GM12891 (cell line): ENCODE measurements at places on chromosomes 3 and 15.

DNA sequence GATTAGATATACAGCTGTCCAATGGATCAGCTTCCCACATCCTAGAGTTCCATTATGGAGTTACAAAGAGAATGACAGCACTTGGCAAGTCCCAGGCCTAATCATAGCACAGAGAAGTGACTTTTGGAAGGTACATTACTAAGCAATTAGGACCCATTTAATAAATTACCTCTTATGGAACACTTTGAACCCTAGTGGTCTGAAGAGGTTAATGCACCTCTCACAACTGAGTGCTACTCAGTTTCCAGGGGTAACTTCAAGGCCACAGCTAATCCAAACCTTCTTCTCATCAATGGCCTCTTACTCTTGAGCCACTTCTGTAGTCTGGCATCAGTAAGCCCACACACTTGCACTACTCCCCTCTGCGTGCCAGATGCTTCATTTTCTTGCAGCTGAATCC is 34.9 kb upstream of the MEIS2 start:
- DNase-seq = no peak

- DNase-seq = no peak
Observed at GRCh38 chr15:35145336-35145735, 60.2 kb upstream of the NANOGP8 start.

DNA sequence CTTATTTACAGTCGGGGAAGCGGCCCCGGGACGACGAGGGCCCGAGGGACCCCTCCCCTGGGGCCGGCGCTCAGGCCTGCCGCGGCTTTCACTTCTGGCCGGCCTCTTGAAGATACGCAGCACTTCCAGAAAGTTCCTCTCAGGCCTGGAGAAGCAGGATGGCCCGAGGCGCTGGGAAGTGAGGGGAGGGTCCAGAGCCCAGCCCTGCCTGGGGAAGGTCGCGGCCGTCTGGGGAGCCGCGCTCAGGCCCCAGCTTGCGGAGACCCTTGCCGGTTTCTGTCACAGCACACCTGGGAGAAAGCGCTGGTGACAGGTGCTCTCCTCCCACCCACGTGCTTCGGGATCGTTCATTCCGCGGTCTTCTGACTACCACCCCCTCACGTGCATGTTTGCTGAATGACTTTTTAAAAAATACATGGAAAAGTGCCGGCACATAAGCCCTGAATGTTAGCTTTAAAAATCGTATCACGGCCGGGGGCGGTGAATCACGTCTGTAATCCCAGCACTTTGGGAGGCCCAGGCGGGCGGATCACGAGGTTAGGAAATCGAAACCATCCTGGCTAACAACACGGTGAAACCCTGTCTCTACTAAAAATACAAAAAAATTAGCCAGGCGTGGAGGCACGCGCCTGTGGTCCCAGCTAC is 727 bp upstream of the TM2D3 start:
- no peak for DNase-seq

GRCh38 chr3:10602769-10603768 is 97.7 kb upstream of the ATP2B2 start:
- DNase-seq = peak; percentile 34

GRCh38 chr15:75694241-75695182 is 18.1 kb downstream of the CSPG4 start:
- DNase-seq = no peak

DNA sequence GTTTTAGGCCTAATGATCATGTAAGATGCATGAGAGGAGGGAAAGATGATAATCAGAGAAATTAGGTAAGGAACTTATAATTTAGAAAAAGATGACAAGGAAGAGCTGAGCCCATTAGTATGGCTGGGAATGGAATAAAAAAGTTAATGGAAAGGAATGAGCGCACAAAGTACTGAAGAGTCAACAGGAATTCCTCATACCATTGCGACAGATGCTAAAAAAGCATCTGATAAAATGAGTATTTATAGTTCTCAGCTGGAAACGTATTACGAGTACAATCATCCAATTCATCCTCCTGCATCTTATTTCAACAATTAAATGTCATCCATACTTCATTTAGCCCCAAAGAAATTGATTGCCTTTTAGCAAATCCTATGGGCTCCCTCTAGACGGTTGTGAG is 58.9 kb downstream of the TMCC1 start:
- no peak for DNase-seq

DNA sequence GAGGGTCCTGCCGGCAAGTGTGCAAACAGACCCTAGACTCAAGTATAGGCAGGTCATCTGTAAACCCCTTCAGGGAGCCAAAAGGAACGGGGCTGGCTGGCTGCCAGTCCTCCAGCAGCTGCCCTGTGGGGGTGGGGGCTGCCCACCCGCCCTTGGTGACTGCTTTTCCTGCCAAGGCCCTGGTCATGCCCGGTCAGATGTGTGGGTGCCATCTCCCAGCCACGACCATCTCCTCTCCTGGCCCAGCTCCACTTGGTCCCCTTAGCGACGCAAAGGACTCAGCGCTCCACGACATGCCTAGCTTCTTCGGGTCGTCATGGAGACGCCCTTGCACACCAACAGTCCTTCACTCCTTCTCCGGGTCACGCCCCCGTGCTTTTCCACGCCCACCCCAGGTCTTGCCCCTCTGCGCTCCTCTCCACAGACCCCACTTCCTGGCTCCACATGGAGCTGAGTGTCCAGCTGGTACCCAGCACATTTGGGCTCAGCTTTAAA is 2.4 kb downstream of the MUC4 start:
- DNase-seq = no peak

DNA sequence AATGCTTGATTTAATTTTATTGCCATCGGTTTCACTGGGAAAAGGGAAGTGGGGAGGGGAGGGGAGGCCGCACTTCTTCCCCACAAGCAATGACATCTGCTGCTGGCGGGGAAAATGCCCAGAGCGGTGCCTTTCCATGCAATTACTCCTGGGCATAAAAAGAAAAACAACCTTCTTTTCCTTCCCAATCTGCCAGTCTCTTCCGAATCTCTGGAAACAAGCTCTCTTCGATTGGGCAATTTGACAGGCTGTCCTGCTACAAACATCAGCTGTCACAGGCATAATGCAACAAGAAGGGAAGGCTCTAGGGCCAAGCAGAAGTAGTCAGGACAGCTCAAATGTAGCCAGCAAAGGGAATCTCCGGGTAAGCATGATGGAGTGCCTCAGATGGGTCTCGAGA is 93.4 kb upstream of the STRIT1 start:
- DNase-seq = no peak

GRCh38 chr15:98751767-98752166 is 103.4 kb downstream of the IGF1R start:
- no peak for DNase-seq

DNA sequence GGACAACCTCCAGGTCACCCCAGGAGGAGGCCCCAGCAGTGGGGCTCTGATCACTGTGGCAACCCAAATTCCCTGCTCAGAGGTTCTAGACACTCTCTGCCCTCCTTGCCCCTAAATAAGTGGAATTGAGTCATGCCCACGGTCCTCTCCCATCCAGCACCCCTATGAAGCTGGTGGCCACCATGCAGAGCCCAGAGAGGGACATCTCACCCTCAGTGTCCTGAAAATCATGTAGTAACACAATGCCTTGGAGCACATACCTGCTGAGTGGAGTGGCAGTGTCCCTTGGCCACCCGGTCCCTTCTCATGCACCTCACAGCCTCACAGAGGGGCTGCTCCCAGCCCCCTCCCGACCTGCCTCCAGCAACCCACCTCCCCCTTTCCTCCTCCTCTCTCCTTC is 114.3 kb upstream of the MEF2A start:
- no peak for DNase-seq

GRCh38 chr3:167372138-167372537 is 8.0 kb downstream of the ZBBX start:
- DNase-seq = no peak

DNA sequence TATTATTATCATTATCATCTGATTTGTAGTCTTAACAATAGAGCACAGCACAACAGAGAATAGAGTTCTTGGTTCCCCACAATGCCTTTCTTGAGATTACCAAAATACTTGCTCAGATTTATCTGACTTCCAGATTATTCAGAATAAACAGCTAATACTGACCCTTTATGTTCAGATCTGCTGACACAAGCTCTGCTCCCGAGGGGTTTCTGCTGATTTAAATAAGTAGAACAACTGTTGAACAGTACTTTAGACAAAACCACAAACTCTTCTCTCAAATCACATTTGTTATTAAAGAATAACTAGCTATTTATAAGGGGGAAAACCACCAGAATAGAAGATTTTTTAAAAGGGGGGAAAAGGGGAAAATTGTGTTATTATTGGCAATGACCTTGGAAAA is 380.2 kb upstream of the ATP11B start:
- no peak for DNase-seq

- no peak for DNase-seq
Observed at GRCh38 chr15:50798684-50799083, 33.2 kb upstream of the SPPL2A start.

- DNase-seq = no peak
Observed at GRCh38 chr15:57327985-57328471, 48.3 kb upstream of the CGNL1 start.

- DNase-seq = no peak
Observed at GRCh38 chr15:88983861-88984429, 70.8 kb upstream of the MFGE8 start.
